LoVo (cell line): ENCODE measurements at places on chromosomes 11 and 22.

GRCh38 chr11:101442171-101442570, 141.6 kb downstream of the TRPC6 start:
- DNase-seq, result no peak

DNA sequence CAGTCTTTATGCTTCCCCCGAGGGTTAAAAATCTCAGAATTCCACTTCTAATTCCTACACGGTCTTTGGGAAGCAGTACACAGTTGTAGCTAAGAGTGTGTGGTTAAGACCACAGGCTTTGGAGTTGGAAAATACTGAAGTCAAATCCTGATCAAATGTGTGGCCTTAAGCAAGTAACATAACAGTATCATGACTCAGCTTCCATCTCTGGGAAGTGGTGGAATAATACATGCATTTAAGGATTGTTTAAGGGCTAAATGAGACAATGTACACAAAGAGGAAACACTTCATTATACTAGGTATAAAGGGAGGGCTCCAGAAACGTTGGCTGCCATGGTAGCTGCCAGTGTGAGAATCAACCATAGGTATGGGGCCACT, 71.5 kb downstream of the FAT3 start:
- DNase-seq, result no peak

DNA sequence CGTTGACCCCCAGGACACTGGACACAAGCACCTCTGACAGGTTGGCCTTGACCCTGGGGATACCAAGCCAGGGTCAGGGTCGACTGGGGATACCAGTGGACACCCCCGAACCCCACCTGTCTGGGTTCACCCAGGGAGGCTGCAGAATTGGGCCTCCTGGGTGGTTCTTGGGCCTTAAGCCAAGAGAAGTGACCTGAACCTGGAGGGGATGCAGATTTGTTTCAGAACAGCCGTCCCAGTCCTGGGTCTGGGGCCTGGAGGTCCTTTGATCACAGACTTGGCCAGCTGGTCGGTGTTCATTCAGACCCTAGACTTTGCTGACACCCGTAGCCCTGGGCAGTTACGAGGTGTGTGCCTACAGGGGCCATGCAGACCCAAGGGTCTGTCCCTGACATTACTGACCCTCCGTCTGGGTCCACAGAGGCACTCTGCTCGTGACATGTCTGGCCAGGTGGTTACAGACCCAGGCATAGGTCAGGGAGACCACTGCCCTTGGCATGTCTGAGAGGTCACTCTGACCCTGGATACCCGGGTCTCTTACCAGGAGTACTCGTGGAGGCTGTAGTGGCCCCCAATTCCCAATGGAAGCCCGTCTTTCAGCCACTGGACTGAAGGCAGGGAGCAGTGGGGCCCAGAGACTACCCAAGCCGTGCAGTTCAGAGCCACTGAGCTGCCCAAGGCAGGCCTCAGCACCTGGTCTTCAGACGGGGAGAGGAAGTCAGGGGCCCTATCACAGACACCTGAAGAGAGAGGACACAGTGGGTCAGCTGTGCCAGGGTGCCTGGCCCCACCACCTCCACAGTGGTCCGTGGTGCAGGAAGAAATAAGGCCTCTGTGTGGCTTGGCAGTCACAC, 6.4 kb downstream of the SIGIRR start:
- DNase-seq, result no peak

DNA sequence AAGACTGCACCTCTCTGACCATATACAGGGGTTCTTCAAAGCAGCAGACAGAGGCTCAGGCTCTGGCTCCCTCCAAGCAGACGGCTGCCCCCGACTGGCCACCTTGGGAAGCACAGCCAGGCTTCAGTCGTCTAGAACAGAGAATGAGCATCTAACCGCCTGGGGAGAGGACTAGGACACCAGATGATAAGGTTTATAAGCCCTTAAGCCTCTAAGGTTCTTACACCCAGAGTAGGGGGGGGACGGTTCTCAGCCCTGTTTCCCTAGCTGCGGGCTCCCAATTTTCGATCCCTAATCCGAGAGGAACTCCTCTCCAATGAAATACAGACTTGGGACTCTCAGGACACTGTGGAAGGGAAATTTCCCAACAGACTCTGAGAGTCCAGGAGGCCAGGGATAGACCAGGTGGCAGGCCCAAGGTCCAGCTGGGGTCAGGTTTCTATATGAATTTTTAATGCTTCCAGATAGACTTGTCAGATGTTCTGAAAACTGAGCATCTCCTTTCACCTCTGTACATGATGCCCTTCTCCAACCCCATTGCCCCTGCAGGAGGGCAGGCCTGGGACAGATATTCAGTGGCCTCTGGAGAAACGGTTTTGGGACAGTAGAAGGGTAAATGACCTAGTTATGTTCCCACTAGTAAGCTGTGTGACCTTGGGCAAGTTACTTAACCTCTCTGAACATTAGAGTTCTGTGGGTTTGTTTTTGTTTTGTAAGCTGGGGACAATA, 20.2 kb downstream of the RTN4RL2 start:
- DNase-seq, result no peak

- DNase-seq, result no peak
Measured at GRCh38 chr11:106848526-106848925, 169.8 kb downstream of the GUCY1A2 start.

DNA sequence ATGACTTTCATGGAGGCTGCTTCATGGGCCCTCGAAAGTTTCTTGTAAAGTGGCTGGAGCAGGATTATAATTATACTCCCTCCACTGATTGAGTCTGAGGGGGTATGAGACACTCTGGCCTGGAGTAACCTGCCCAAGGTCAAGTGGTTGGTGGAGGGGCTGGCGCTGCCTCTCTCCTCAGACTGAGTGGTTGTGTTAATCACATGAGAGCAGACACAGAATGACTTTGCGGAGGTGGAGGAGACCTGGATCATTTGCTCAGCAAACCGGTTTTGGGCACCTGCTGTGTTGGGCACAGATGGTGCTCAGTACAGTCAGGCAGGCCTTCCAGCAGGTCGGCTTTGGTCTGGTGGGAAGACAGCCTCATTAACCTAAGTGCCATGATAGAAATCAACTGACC, 11.8 kb downstream of the BCR start:
- DNase-seq, result no peak

DNA sequence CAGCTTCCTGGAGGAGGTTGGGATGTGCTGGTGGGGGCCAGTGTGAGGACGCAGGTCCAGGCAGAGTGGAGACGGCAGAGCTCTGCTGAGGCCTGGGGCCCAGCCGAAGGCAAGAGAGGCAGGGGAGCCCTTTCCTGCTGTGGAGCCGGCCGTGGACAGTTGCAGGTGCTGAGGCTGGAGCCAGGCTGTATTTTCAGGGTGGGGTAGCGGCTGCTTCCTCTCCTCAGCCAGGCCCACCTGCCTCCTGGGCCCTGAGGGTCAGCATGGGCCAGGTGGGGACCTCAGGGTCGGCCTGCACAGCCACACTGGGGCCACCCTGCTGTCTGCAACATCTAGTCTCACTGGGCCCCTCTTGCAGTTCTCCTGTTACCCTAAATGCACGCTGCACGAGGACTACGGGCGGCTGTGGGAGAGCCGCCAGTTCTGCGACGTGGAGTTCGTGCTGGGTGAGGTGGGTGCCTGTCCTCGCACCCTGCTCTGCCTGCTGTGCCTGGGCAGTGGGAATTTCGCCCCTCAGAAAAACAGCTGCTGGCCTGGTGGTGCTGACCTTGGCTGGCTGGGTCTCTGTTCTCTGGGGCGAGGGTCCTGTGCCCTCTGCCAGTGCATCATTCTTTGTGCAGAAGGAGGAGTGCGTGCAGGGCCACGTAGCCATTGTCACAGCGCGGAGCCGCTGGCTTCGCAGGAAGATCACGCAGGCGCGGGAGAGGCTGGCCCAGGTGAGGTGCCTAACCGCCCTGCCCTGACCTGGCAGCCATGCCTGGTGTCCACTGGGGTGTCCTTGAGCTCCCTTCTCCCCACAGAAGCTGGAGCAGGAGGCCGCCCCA, 8.4 kb downstream of the THAP7 start:
- DNase-seq, result no peak

- no peak for DNase-seq
Measured at GRCh38 chr22:26053737-26054316, 115.4 kb upstream of the SEZ6L start.

- no peak for DNase-seq
Measured at GRCh38 chr11:2100361-2101170, 38.6 kb downstream of the IGF2 start.

DNA sequence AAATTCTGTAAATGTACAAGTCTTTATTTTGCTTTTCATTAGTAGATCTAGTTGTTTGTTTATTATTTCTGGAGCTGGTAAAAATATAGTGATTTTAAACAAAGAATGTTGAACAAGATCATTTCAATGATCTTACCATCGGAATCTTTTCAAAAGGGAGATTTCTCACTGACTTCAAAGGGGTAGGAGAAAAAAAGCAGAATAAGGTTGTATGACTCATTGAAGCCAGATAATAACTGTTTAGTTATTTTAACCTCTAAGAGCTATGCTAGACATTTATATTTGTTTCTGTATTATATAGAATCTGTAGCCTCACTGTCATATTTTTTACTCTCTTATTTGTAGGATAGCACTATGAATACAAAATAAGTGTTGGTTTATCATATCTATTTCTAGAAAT, 8.1 kb upstream of the PDE3B start:
- no peak for DNase-seq

- DNase-seq, result no peak
Measured at GRCh38 chr11:61153593-61154095, 7.6 kb downstream of the VPS37C start.

- no peak for DNase-seq
Measured at GRCh38 chr11:134501406-134502152, 89.5 kb upstream of the B3GAT1 start.

DNA sequence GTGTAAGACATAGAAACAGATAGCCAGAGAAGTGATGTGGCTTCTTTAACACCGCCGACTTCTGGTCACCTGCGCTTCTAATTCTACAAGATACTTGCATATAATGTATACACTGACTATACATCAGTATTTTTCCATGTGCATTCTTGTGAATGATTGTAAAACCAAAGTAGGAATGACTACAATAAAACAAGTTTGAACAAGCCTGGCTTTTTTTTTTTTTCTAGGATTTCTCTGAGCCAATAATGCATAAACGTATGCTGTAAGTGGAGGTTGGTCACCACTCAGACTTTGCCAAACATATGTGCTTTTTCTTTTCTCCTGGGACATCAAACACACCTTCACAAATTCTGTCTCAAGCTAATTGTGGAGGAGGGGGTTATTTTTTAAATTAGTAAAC, 237.8 kb upstream of the KIRREL3 start:
- DNase-seq, result no peak

DNA sequence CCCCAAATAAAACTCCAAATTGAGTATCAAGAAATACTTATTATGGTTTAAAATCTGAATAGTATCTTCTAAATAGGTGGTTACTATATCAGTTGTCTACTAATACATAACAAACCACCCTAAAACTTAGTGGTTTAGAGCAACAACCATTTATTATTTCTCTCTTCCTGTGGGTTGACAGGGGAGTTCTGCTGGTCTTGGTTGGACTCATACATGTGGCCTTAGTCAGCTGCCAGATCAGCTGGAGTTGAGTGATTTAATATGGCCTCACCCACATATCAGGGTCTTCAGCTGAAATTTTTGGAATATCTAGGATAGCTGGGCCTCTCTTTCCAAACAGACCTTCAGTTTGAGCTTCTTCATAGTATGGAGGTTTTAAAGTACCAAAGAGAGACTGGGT, 34.5 kb downstream of the C11orf65 start:
- no peak for DNase-seq

DNA sequence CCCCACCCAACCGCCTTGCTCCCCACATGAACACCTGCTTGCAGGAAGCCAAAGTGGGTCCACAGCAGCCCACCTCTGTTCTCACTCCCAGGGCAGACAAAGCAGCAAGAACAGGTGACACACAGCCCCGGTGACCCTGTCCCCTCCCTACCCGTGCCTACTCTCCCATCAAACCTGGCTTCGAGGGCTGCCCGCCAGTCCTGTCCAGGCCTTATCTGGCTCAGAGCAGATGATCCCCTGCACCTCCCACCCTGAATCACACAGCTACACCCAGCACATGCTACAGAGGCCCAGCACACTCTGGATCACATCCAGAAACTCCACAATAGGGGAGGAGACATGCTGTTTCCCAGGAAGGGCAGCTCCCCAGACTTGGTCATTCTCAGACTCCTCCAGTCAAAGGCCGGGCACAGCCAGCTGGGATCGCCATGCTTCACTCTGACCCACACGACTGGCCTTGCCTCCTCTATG, 6.2 kb upstream of the RGL4 start:
- no peak for DNase-seq

GRCh38 chr22:37924386-37925065, 18.4 kb downstream of the MICALL1 start:
- DNase-seq, result no peak

- no peak for DNase-seq
Measured at GRCh38 chr11:110989428-110990133, 255.9 kb upstream of the POU2AF2 start.

DNA sequence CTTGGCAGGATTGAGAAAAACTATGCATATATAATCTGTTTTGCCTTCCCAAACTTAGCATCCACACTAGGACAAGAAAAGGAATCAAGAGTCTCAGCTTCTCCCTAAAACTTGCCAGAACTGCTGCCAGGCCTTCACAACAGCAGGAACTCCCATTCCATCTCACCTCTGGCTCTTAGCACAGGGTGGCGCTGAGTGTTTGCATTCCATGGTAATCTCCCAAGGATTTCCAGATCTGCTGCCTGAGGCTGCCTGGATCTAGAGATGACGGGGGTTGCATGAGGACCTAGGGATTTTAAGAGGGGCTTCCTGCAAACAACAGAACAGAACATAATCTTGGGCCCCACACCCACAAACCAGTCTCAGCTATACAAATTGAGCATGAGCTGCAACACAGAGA, 87.1 kb upstream of the OPCML start:
- no peak for DNase-seq

DNA sequence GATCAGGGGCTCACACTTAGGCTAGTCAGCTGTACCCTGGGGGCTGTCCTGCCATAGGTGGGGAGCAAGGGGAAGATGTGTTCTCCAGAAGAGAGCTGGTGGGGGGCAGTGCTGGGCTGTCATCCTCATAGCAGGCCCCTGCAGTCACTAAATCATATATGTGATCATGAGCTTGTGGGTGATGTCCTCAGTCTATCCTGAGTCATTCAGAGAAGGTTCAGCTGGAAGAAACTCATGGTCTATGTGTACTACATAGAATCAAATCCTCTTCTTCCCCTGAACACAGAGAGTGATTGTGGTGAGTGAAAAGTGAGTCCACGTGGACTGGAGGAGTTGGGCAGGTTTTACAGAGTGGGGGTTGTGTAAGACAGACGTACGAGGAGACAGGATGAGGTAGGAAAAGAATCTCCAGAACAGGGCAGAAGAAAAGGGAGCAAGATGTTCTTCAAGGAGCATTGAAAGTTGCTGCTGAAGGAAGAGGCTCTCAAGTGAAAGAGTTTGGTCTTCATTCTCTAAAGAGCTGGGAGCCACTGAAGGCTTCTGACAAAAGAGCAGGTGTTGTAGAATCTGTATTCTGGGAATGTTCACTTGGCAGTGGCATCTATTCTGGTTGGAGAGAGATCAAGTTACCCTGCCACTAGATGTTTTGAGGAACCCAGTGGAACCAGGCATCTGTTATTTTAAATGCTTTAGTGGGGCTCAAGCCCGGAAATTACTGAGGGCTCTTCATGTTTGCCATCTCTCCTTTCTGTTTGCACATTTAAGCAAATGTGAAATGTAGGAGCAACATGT, 68.9 kb downstream of the C22orf31 start:
- no peak for DNase-seq
